ENCODE measurements at places on chromosomes 4 and X. TPM values are rescaled to one million over a fixed set of nuclear protein-coding genes. Genes with fewer than 3 reads are reported as not detected.

Gene CHIC2
- total RNA-seq, result 16.5 TPM

Gene SMARCA1
- total RNA-seq, result 10.1 TPM

Gene FAM9B
- total RNA-seq, result 0.69 TPM

Gene TEX13C
- total RNA-seq, result not detected

Gene REELD1
- not detected for total RNA-seq

Gene RAB33A
- total RNA-seq, result not detected

Gene MID2
- 7.1 TPM for total RNA-seq

Gene SYTL5
- 1.2 TPM for total RNA-seq

Gene C4orf54
- not detected for total RNA-seq

Gene CXCL5
- total RNA-seq, result 1,906 TPM

Gene INTU
- total RNA-seq, result 4.8 TPM

Gene ALAS2
- not detected for total RNA-seq

Gene HTR2C
- not detected for total RNA-seq

Gene USP17L15
- not detected for total RNA-seq

Gene HTT-AS
- total RNA-seq, result not detected

Gene RASL11B
- 0.64 TPM for total RNA-seq

Measured in Calu3 (cell line).